ENCODE measurements at places on chromosomes 1 and 21.

DNA sequence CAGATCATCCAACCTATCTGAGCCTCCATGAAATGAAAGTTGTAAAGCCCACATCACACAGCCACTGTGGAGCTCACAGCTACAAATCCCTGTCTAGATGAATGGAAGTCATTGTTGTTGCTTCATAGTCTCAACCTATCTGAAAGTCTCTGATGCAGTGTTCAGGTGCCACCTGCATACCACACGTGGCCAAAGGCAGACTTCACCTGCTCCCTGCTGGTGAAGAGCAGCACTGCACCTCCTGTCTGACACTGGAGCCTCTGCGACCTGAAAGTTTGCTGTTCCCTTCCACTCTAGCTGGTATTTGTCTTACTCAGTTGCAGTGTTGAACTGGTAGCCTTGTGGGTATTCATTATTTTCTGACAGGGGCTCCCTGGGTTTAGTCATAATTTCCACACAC lies 18.4 kb downstream of the LORICRIN start:
- DNase-seq, result no peak

DNA sequence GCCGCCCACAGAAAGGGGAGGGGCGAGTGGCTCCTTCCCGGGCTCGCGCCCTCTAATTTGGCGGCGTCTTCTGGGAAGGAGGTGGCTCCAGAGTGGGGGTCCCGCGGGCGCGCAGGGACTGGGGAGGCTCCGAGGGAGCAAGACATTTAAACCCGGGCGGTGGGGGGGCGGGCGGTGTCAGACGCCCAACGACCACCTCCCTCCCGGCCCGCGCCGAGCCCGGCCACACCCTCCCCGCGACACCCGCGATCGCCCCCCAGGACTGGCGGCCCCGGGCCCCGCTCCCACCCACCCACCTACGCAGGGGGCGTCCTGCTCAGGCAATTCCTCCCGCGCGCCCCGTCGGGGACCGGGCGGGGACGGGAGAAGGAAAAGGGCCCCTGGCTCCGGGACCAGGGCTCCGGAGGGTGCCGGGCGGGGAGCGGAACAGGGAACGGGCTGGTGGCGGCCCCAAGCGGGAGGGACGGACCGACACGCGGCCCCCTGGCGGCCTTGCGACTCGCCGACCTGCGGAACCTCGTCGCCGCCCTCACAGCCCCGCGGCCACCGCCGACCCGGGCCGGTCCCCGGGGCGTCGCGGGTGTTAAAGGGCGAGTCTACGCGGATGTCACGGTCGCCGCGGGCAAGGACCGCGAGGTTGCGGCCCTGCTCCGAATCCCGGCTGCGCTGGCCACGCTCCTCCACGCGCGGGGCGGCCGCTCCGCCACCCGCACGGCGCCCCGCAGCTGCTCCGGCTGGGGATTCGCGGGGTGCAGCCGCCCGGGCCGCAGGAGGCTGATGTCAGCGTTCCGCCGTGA lies 94.0 kb upstream of the FMN2 start:
- DNase-seq, result no peak

DNA sequence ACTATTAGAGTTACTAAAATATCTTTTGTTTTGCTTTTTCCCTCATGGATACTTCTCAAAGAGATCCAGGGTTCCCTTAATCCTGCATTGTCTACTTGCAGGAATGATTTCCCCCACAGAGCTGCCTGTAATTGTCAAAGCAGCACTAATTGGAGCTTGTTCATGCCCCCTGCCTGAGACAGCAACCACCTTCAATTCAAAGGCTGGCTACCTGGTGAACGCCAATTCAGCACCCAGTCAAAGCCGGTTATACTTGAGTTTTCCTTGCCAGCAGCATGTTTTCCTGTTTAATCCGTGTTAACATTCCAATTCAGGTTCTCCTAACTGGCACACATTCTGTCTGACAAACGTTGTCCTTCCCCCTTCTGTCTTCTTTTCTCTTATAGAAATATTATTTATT lies 382.9 kb downstream of the NTNG1 start:
- DNase-seq, result no peak

DNA sequence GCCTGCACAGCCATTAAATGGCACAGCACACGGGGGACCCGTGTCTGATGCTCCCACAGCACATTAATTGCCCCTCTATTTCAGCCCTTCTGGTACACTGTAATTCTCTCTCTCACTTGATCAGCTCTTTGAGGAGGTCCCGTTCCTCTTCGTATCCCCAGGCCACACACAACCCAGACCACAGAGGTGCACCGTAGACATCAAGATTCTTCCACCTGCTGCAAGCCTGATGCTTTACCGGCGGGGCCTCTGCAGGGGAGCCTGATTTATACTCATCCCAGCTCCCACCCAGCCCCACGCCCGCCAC lies 759 bp downstream of the SMYD3 start:
- DNase-seq, result no peak

DNA sequence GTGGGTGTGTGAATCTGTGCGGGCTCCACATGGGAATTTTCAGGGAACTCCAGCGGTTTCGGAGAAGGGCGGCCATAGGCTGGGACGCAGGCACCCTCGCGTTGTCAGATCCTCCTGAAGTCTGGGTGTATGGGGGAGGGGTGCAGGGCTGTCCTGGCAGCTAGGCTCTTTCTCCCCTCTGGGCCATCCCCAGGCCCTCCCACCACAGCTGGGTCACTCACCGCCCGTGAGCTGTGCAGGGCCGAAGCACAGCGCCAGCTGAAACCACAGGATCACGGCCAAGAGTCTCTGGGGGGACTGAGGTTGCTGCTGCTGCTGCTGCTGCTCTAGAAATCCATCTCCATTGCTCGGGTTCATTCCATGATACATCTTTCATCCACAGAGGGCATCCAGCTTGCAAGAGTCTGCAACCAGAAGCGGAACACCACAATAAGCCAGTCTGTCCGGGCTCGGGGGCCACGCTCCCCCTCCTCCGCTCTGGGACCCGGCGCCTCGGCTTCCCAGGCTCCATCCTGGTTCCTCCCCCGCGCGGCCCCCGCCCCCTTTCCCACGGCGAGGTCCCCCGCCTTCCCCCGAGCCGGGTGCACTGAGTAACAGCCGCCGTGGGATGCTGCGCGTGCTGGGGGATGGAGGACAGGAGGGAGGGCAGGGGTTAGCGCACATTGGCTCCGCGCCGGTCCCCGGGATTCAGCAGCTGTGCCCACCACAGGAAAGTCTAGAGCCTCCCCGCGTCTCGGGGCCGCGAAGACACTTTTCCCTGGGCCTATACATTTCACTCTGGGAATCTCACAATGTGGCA lies 720 bp downstream of the SUSD4 start:
- DNase-seq, result no peak

DNA sequence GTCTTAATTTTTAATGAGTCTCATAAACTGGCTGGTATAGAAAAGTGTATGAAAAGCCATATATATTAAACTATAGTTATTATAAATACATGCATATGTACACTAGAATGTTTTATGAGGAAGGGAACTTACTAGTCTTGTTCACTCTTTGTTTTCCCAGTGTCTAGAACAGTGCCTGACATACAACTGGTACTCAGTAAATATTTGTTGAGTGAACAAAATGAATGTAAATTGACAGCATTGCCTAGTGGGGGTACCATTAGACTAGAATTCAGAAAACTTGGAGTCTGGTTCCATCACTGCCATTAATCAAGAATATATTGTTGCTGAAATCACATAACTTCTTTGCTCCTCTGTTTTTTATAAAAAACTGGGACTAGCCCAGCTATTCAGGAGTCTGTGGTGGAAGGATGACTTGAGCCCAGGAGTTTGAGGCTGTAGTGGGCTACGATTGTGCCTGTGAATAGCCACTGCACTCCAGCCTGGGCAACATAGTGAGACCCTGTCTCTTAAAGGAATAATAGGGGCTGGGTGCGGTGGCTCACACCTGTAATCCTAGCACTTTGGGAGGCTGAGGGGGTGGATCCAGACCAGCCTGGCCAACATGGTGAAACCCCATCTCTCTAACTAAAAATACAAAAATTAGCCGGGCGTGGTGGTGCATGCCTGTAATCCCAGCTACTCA lies 51.1 kb downstream of the NFIA start:
- no peak for DNase-seq

DNA sequence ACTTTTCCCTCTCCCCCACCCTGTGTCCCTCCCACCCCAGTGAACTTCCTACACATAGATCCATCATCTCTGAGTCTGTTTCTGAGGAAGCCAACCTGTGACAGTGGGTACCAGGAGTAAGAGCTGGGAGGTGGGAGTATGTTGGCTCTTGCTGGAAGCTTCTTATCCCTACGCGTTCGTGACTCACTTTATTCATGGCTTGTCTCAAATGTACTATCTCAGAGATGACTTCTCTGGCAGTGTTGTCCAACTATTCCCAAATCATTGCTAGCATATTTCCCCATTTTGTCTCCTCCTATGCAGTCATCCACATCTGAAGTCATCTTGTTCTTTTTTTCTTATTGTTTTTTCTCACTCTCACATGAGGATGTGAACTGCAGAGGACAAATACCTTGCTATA lies 88.0 kb downstream of the HIVEP3 start:
- no peak for DNase-seq

DNA sequence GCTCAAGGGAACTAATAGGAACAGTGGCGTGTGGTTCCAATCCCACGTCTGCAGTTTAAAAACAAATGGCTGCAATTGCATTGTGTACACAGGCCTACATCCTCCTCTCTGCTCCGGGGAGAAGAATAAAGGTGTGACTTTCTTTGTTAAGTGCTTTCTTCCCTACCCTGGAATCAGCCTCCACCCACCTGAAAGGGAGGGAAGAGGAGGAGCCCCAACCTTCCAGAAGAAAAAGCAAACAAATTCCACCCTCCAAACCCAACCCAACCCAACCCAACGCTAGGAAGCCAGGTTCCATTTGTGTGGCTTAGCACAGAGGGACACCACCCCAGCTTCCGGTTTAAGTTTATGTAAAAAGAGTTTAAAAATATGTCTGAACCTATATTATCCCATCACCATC lies 11.8 kb upstream of the BACE2 start:
- DNase-seq, result no peak

DNA sequence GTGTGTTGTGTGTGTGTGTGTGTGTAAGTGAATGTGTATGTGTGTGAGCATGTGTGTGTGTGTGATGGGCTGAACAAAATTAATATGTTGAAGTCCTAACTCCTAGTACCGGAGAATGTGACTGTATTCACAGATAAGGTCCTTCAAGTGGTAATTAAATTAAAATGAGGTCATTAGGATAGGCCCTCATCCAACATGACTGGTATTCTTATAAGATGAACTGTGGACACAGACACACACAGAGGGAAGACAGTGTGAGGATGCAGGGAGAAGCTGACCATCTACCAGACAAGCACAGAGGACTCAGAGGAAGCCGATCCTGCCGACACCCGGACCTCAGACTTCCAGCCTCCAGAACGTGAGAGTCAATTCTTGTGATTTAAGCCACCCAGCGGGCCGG lies 91.2 kb upstream of the PGBD5 start:
- no peak for DNase-seq

- DNase-seq, result no peak
Measured at GRCh38 chr1:166237675-166238074, 70.9 kb upstream of the FAM78B start.

GRCh38 chr1:25504706-25505595 lies 38.5 kb upstream of the LDLRAP1 start:
- no peak for DNase-seq

- no peak for DNase-seq
Measured at GRCh38 chr1:244653439-244654107, 647 bp downstream of the DESI2 start.

DNA sequence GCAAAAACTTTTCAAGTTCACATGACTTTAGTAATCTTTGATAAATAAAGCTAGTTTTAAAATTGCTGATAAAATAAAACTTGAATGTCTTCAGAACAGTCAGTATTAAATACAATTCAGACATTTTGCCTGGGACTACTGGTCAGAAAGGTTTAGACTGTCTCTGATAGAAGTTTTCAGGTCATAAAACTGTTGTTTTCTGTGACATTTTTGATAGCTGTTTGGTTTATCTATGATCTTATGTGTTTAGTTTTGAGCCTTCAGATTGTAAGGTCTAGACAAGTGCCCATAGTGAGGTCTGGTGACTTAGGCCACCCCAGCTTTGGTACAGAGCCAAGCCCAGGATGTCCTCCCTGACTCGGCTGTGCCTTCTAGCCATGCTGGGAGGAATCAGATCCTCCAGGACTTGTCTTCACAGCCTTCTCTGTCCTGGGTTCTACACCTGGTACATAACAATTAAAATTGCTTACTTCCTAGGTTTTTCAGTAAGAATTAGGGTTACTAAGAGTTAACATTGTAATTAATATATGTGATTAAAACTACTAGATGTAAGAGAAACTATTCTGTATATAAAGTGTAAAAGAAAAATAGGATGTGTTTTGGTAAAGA lies 15.1 kb upstream of the DNAH14 start:
- DNase-seq, result no peak

GRCh38 chr1:105730701-105731100 lies 1325.8 kb upstream of the PRMT6 start:
- no peak for DNase-seq

- no peak for DNase-seq
Measured at GRCh38 chr1:101742509-101742908, 254.2 kb downstream of the OLFM3 start.

DNA sequence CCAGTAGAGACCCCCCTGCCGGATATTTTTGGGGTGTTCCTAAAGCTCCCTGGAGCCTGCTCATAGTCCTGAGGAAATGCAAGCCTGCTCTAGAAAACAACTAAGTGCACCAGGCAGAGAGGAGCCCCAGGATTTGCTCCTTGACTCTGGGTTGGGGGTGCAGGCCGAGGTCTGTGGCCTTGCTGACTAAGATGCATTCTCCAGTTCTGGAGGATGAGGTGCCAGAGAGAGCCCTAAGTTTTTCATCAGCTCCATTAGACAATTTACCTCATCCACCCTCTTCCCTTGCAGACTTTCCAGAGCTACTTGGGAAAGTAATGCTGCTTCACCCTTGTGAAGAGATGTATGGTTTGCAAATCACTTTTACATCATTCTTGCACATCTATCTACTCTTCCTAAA lies 9.1 kb downstream of the TUFT1 start:
- no peak for DNase-seq

- no peak for DNase-seq
Measured at GRCh38 chr1:67970088-67970487, 80.3 kb downstream of the DIRAS3 start.
